ENCODE measurements at places on chromosomes 2 and 18.
A peak's percentile ranks its signal among the peaks of the same experiment; 100 is the strongest.

DNA sequence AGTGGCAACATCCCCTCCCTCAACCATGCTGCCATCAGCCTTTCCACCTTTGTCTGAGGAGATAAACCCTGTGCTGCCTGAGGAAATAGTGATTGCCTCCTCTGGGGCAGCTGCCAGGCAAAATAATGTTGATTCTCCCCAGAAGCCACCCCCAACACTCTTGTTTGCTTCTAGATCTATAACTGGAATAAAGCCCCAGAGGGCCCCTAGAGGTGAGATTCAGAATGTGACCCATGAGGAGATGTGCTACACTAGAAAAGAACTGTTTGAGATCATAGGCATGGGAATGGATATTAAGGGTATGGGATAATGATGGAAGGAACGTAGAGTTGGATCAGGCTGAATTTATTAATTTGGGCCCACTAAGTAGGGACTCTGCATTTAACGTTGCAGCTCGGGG, 116.3 kb upstream of the RMP24 start:
- DNase-seq: no peak

- no peak for DNase-seq
Measured at GRCh38 chr2:202628646-202629198, 6.0 kb upstream of the FAM117B start.

- peak; percentile 54 for DNase-seq
Measured at GRCh38 chr18:79411614-79412526, 16.1 kb downstream of the NFATC1 start.

DNA sequence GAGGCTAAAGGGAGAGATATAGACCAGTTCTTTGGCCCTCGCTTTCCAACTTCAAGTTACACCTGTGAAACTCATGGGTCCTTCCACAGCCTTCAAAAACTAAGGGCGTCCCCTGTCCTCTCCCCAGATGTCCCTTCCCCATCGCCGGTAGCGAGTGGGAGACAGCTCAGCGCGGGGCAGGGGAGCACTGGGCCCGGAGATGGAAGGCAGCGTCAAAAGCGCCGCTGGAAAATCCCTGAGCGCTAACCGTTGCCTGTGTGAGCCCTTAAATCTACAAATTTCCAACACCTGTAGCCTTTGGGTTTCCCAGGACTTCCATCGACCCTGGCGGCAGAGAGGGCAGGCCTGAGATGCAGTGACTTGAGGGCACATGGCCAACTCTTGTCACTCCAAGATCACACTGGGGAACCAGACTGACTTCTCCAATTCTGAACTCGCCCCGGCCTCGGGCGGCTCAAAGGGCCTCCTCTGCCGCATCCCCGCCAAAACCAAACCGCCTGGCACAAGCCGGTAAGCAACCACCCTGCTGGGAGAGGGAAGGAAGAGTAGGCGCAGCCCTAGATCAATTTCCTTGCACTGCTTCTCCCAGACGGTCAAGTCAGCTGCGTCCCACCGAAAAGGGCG, 879 bp upstream of the EPAS1 start:
- DNase-seq: peak; percentile 82

DNA sequence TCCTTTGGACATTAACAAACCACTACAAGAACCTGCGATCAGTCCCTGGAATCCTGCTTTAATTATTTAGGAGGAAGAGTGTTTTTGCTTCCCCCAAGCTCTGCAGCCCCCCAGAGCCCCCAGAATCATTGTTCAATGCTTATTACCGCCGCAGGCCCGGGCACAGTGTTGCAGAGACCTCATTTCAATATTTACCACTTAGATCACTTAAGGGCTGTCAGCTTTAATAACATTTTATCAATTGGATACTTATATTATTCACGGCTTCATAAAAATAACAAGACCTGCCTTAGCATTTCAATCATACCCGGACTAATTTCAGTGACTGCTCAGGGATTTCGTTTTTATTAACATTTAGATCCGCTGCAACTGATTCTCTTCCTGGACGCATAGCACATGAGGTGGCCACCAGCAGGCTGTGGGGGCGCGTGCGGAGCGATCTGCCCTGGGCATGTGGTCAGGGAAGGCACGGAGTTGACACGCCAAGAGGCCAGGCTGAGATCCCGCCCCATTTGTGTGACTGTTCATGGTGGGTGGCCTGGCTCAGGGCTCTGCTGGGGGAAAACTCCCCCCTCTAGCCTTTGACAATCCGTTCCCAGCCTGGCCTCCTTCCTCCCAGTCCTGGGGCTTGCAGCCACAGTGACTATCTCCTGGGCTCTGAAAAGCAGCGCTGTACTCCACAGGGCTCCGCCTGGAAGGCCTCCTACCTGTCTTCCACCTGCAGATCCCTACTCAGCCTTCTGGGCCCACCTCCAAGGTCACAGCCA, 267.6 kb downstream of the SRBD1 start:
- no peak for DNase-seq

- no peak for DNase-seq
Measured at GRCh38 chr2:98607741-98608115, 584 bp downstream of the COA5 start.

DNA sequence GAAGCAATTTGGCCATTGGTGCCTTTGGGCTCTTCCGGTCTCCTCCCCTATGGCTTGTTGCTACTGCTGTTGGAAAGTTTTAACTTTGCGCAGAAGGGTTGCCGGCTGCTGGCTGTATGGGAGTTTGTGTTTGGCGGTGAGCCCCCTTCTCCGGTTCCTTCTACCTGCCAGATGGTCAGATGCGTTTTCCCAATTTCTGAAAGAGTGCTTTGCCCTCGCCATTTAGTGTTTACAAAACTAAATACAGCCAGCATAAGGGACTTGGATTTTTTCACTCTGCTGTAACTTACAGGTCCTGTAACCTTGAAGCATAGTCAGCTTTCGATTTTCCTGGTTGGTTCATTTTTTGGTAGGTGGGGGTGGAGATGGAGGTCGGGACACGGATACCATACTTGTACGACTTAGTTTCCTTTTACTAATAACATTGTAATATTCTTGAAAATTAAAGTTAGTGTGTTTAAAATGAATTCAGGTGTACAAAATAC, 604 bp downstream of the COQ10B start:
- DNase-seq: no peak

GRCh38 chr2:83941886-83942285, 517.2 kb downstream of the SUCLG1 start:
- no peak for DNase-seq

- DNase-seq: no peak
Measured at GRCh38 chr18:40019797-40020392, 1935.1 kb upstream of the PIK3C3 start.

DNA sequence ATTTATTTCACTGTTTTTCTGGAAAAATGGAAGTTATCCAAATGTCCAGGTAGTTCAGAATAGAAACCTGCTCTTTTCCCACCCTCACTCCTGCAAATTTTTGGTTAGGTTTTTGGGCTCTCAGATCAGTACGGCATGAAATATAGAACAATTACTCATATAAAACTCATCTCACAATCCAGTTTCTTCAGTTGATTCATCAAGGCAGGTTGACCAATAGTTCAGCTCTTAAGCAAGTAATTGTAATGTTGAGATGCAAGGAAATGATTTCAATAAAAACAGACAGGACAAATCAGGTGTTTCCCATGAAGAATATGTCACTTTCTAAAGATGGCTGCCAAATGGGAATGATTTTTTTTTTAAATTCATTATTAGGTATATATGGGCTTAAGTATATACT, 2.0 kb downstream of the RAB27B start:
- no peak for DNase-seq

DNA sequence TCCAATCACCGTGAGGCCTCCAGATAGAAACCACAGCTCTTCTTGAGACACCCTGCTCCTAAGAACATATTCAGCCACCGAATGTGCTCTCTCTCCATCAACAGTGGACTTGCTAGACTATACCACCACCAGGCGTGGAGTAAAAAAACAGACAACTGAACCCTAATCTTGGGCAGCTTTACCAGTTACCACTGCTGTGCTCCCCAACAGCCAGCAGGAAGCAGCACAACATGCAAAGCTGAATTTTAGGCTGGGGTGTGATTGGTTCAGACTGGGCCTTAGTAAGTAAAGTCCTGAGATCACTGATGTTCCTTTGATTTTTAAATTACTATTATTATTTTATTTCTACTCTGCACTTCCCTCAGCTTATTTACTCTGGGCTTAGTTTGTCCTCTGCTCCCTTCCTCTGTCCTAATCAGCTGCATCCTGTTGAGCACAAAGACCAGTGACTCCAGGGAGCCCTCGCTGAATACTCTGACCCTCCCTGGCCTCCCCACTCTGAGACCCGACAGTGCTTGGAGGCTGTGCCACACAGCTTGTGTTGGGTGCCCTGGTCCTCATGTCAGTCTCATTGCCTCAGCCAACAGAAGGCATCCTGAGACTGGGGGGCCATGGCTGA, 21.9 kb downstream of the MRPL35 start:
- DNase-seq: no peak

DNA sequence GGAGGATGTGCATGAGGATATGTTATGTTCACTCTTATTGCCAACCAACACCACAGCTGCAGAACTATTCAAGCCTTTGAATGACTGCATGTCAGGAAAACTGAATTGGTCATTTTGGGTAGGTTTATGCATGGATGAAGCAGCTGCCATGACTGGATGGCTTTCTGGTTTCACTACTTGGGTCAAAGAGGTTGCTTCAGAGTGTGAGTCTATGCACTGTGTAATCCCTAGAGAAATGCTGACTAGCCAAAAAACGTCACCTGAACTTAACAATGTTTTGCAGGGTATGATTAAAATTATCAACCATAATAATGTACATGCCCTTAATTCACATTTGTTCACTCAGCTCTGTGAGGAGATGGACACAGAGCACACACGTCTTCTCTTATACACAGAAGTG, 206.7 kb upstream of the RBBP8 start:
- no peak for DNase-seq

DNA sequence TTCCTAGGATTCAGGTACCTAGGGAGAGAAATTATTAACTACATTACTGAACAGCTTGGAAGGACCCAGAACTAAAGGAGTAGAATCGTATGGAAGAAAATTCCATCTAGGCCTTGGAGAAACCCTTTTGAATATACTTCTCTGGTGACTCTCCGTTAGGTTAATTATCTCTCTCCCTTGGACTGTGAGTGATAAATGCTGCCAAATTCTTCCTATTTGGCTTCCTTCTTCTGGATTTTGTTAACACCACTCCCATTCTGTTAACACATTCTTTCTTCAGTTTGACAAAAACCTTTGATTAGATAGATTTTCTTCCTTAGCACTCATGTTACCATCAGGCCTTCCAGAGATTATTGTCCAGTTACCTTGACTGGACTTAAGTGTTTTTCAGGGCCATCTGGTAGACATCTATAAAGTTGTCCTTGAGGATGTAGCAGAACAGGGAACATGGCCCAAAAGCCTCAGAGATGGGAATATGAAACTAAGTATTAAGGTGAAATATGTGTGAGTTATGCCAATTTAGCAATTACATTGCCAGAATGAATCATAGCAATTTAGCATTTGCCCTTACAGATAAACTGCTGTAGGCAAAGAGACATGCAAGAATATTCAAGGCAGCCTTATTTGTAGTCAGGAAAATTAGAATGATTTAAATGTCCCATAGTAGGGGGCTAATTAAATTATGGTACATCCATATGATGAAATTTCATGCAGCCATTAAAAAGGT, 6.7 kb downstream of the CYP27A1 start:
- no peak for DNase-seq

DNA sequence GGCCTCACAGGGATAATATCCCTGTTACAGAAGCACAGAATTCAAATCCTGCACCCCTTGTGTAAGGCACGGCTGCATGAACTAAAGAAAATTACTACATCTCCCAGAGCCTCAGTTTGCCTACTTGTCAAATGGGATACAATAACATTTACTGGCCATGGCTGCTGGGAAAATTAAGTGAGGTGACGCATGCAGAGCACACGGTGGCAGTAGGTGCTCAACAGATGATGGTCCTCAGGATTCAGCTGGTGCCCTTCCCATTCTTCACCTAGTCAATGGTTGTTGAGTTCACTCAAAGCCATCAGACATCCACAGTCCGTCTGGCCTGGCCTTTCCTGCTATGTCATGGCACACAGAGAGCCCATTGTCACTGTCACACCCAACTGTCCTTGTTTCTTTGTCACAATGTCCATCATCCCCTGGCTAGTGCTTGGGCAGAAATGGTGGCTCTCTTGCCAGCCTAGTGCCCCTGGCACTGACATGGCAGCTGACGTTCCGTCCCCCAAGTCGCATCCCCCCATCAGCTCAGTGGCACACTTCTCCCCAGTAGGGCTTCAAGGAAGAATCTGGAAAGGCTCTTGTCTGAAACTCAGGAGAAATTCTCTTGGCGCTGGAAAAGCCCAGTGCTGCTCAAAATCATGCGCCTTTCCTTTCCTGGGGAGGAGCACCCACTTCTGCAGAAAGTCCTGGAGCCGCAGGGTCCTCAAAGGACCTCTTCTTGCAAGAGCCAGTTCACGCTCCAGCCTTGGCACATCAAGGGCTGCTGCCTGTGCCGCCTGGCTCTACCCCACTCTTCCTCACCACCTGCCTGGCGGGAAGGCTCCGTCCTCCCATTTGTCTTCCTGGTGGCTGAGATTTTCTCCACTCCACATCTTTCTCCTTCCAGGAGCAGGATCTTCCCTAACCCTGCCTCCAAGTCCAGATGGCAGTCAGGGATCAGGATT, 55.9 kb upstream of the SLC66A3 start:
- no peak for DNase-seq

DNA sequence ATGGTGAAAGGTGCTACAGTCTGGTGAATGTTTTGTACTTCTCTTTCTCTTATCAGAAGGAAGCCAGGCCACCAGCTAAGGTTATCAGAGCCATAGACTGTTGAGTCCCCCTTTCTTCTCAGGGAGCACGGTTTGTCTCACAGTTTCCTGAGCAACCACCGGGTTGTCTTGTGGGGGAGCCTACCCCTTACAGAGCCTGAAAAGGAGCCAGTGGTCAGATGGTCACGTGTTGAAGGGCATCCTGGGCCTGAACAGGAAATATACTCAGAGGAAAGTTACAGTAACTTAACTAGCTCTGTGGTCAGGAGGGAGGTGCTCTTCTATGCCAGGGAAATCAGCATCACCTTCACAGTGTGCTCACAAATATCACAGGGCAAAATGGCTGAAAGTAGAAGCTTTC, 11.6 kb downstream of the CD28 start:
- no peak for DNase-seq

DNA sequence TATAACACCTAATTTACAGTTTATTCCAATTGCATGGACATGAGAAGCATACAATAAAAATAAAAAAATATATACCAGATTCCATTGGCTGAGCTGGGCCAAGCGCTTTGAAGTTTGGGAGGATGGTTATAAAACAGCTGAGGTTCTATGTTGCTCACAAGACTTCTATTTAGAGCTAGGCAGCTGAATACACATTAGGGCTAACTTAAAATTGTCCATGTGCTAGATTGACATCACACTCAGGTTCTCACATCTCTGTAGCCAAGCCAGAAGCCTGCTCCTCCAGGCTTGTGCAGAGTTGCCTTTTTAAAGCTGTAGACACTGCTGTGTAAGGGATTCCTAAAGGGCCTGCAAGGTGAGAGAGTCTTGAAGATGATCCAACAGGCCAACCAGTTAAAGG, 871.1 kb upstream of the FANCL start:
- DNase-seq: no peak

- no peak for DNase-seq
Measured at GRCh38 chr2:129458436-129458835, 521.0 kb upstream of the RAB6C start.

- no peak for DNase-seq
Measured at GRCh38 chr2:239093542-239093941, 245.7 kb downstream of the TWIST2 start.

- no peak for DNase-seq
Measured at GRCh38 chr18:24388957-24389356, 8.7 kb downstream of the OSBPL1A start.
